Trophoblast cell (in vitro differentiated cells and primary cell): ENCODE measurements at places on chromosomes 1 and 21.
A peak's percentile ranks its signal among the peaks of the same experiment; 100 is the strongest.

DNA sequence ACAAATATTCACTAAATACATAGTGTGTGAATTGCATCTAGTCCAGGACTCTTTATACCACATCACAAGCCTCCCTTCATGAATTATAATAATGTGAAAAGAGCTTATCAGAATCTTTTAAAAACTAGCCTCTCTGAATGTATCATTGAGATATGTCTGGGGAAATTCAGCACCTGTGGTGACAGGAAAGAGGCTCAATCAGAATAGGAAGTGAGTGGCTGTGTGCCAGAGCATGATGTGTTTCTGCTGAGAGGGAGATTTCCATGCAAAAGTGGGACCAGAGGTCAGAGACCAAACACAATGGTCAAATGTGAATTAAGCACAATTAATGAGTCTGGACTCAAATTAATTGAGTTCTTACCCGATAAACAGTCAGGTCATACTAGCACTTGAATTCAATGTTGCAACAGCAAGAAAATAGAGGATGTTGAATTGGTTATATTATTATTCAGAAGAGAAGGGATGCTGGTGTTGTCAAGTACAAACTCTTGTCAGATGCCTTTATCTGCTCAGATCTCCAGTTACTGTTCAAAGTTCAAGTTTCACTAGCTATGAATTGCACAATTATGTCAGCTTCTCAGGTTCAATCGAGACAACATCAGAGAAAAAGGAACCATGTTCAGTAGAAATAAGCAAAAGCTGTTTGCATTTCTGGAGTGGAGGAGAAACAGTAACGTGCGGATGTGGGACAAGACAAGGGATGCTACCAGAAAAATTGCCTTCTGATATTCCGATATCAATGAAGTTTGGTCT lies 226.2 kb downstream of the ZNF326 start:
- H3K36me3 ChIP-seq = no peaks in the 10 kb centered on the region
- H3K4me3 ChIP-seq = no peak overlapping the region
- H3K27me3 ChIP-seq = no peaks in the 10 kb centered on the region
- H3K27ac ChIP-seq = no peak overlapping the region
- no peaks in the 10 kb centered on the region for H3K4me1 ChIP-seq
- no peak for DNase-seq

- no peaks in the 10 kb centered on the region for H3K4me1 ChIP-seq
- no peak overlapping the region for H3K27ac ChIP-seq
- H3K36me3 ChIP-seq = no peaks in the 10 kb centered on the region
- DNase-seq = no peak
Observed at GRCh38 chr1:218867941-218868626, 305.6 kb upstream of the LYPLAL1 start.

- no peaks in the 10 kb centered on the region for H3K36me3 ChIP-seq
- H3K4me3 ChIP-seq = no peak overlapping the region
- H3K4me1 ChIP-seq = no peaks in the 10 kb centered on the region
- H3K27me3 ChIP-seq = no peaks in the 10 kb centered on the region
- no peak overlapping the region for H3K27ac ChIP-seq
Observed at GRCh38 chr1:117802531-117803257, 126.7 kb downstream of the GDAP2 start.

DNA sequence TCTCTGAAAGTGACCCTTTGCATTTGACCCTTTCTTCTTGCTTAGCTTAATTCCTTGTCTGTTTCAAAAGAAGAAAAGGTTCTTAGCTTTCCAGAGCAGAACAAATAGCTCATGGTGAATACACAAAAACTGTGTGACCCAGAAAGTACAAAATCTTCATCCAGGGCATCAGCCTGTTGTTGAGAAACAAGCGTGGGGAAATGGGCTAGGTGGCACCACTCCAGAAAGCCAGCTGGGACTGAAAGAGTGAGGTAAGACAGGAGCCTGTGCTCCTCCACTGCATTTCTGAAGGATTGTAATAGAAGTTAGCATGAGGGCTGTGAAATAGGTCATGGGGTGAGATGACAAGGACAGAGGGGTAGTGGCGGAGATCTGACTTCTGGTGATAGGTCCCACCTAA lies 45.8 kb downstream of the CYP2J2 start:
- H3K36me3 ChIP-seq = no peaks in the 10 kb centered on the region
- DNase-seq = no peak
- H3K4me3 ChIP-seq = no peak overlapping the region
- H3K27ac ChIP-seq = no peak overlapping the region

- no peaks in the 10 kb centered on the region for H3K27me3 ChIP-seq
- peaks cover 11% of the 10 kb centered on the region for H3K4me1 ChIP-seq
- DNase-seq = no peak
- no peaks in the 10 kb centered on the region for H3K36me3 ChIP-seq
Observed at GRCh38 chr1:172148213-172148612, 272.3 kb upstream of the C1orf105 start.

GRCh38 chr21:42833439-42833815 lies 45.9 kb downstream of the WDR4 start:
- no peaks in the 10 kb centered on the region for H3K4me1 ChIP-seq
- DNase-seq = peak; percentile 40
- H3K36me3 ChIP-seq = no peaks in the 10 kb centered on the region
- no peak overlapping the region for H3K4me3 ChIP-seq

- H3K27me3 ChIP-seq = no peaks in the 10 kb centered on the region
- DNase-seq = peak; percentile 62
- H3K4me3 ChIP-seq = no peak overlapping the region
- no peaks in the 10 kb centered on the region for H3K36me3 ChIP-seq
Observed at GRCh38 chr1:244896550-244896949, 32.2 kb upstream of the HNRNPU start.

- H3K4me1 ChIP-seq = no peaks in the 10 kb centered on the region
- H3K27ac ChIP-seq = no peak overlapping the region
- no peaks in the 10 kb centered on the region for H3K27me3 ChIP-seq
- no peak for DNase-seq
Observed at GRCh38 chr1:235714205-235714897, 64.8 kb upstream of the GNG4 start.

DNA sequence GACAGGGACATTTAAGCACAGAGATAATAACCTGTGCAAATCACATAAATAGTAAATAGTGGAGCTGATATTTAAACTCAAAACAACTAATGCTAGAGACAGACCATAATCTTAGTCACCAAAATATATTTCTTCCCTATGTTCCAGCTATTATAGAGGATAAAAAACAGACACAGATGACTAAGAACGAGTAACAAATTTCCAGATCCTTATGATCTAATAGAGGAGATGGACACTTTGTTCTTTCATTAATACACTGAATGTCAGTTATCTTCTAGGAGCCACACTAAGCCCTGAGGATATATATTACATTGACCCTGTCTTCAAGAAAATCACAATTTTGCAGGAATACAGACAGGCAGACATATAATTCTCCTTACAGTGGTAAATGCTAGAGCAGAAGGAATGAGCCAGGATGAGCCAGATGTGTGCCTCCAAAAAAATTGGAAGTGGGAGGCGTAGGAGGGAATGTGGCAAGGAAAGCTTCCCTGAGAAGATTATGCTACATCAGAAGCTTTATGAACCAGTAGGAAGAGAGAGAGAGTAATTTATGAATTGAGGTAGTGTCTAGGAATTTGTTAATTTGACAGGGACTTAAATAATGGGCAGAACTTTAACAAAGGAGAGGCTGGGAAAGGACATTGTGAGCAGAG lies 395.4 kb upstream of the BEND5 start:
- no peak overlapping the region for H3K27ac ChIP-seq
- H3K4me3 ChIP-seq = no peak overlapping the region
- H3K27me3 ChIP-seq = no peaks in the 10 kb centered on the region
- no peaks in the 10 kb centered on the region for H3K4me1 ChIP-seq
- no peaks in the 10 kb centered on the region for H3K36me3 ChIP-seq
